CD4-positive, alpha-beta T cell treated with Interleukin-12 subunit alpha and Interleukin-12 subunit beta, for 1 hour (primary cell): ENCODE measurements at places on chromosomes 3 and 15.

DNA sequence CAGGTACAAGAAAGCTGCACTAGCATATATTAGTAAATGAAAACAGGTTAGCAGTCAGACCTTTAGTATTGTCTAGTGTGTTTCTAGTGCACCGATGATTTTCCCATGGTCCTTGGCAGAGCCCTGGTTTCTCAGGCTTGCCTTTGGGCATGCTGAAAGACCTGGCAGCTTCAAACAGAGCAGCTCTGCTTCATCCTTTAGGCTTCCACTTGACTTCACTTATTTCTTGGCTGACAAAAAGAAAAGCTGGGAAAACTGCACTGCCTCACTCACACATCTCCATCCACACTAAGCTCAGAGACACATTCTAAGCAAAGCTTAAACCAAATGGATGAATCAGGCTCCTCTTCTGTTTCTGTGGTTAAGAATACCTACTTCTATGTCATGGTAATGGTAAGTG is 374.8 kb upstream of the PDZRN3 start:
- DNase-seq, result no peak

DNA sequence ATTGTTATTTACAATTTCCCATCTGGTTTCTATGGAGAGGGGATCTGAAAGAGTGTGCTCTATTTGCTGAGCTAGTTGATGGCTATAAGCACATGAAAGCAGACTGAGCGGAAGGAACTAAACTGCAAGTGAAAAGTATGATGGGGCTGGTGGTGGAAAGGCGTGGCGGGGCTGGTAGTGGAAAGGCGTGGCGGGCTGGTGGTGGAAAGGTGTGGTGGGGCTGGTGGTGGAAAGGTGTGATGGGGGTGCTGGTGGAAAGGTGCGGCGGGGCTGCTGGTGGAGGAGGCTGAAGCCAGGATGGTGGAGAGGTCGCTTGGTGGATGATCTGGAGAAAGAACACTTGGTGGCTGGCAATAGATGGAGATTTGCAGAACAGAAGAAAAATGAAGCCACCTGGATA is 136.7 kb downstream of the FMN1 start:
- DNase-seq, result no peak

GRCh38 chr15:101813803-101814534 is 2.0 kb downstream of the OR4F15 start:
- DNase-seq, result no peak

DNA sequence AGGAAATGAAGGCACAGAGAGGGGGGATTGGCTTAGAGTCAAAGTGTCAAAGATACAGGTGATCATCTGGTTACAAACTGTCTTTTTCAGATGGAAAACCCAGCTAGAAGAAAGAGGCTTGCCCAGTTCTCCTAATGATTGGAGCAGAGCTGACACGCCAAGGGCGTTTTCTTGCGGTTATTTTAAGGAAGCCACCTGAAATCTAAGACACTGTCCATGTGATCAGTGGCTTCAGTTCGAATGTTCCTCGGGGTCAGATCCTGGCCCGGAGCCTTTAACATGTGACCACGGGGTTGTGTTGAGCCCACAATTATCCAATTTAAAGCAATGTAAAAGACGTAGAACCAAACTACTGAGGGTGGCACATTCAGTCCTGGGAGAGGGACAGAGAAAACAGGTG is 19.5 kb downstream of the FAM43A start:
- no peak for DNase-seq

DNA sequence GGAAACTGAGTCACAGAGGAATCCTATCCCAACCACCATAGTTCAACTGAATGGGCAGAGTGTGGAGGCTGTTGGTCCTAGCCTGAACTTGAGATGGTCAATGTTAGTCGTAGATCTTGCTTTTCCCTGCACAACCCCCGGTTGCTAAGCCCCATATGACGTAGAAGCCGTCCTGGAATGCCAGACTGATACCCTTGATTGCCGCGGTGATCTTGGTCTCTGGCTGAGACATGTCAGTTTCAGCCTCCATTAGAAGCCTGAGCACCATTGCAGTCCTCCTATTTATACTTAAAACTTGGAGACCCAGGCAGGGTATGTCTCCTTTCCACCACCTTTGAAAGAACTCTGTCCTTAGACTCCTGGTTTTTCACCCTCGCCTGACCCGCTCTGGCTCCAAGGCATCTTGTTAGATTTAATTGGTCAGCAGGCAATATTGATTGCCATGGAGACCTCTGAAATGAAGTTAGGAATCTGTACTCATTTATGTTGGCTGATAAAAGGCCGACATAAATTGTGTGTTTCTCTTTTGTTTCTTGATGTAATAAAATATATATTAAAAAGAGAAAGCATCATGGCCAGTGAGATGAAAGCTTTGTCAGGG is 53.4 kb downstream of the RPLP1 start:
- no peak for DNase-seq

DNA sequence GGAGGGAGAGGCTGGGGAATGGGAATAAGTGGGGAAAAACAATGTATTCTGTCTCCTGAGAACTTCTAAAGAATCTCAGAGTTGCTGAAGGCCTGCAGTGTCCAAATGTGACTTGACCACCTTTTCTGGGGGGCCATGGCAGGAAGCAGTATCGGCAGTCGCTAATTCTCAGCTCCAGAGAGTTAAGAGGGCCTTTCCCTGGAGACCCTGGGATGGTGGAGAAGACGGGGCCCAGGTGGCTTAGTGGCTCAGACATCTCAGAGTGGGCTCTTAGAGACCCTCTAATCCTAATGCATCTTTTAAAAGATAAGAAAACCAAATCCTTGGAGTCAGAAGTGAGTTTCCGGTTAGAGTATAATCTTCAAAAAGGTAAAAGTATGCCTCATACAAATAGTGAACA is 15.1 kb downstream of the RTP4 start:
- no peak for DNase-seq

DNA sequence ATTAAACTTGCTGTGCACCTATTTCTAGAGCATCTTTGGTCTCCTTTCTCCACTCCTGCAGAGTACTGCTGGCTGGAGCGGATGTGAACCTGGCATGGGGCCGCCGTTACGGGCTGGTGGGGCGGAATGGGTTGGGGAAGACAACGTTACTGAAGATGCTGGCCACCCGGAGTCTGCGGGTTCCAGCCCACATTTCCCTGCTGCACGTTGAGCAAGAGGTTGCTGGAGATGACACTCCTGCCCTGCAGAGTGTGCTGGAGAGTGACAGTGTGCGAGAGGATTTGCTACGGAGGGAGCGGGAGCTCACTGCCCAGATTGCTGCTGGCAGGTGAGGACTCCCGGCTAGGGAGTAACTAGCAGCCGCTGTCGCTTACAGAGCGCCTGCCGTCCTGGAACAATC is 2.1 kb downstream of the ABCF3 start:
- no peak for DNase-seq

- peak; percentile 15 for DNase-seq
These were observed 249.3 kb upstream of the FEZF2 start for GRCh38 chr3:62622553-62623174.

GRCh38 chr3:172750069-172750367 is 508 bp upstream of the ECT2 start:
- no peak for DNase-seq

- peak; percentile 26 for DNase-seq
These were observed 728 bp downstream of the TRANK1 start for GRCh38 chr3:36944012-36944640.

- no peak for DNase-seq
These were observed 4.2 kb downstream of the PARP9 start for GRCh38 chr3:122559906-122560305.

DNA sequence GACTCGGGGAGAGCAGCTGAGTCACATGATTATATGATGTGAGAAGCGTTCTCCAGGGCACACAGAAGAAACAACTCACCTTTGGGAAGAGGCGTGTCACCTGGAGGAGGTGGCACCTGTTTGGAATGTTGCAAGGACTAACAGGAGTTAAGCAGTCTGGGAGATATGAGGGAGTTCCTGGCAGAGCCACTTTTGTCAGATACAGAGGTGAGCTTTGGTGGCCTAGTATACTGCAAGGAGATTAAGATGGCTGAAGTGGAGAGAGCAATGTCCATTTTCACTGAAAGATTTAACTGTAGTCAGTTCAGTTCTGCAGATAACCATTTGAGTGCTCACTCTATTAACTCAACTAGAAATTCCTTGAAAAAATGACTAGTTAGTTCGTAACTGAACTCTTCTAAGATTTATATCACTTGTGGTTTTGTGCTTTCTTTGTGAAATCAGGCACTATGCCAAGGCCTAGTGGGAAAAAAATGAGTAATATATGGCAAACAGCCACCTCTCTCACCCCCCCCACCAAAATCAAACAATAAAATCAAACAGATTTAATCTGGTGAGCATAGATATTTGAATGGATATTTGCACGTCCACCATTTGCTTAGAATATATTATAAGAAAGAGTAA is 61.3 kb downstream of the CRYBG3 start:
- peak; percentile 16 for DNase-seq

DNA sequence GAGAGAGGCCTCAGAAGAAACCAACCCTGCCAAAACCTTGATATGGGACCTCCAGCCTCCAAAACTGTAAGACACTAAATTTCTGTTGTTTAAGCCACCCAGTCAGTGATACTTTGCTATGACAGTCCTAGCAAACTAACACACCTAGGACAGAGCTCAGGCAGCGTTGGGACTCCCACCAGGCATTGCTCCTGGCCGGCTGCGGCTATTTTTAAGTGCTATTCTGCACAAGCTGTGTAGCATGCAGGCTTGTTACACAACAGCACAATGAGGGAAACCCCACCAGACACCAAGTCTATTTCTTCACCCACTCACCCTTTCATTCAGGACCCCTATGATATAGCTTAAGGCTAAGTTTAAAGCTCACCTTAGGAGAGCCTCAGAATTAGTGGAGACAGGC is 47.0 kb upstream of the GNB5 start:
- no peak for DNase-seq

- no peak for DNase-seq
These were observed 10.4 kb downstream of the FAM174B start for GRCh38 chr15:92645051-92645631.

GRCh38 chr15:39310633-39311032 is 270.2 kb upstream of the THBS1 start:
- DNase-seq, result no peak

- DNase-seq, result no peak
These were observed 78.3 kb upstream of the TBC1D5 start for GRCh38 chr3:17820704-17821103.

DNA sequence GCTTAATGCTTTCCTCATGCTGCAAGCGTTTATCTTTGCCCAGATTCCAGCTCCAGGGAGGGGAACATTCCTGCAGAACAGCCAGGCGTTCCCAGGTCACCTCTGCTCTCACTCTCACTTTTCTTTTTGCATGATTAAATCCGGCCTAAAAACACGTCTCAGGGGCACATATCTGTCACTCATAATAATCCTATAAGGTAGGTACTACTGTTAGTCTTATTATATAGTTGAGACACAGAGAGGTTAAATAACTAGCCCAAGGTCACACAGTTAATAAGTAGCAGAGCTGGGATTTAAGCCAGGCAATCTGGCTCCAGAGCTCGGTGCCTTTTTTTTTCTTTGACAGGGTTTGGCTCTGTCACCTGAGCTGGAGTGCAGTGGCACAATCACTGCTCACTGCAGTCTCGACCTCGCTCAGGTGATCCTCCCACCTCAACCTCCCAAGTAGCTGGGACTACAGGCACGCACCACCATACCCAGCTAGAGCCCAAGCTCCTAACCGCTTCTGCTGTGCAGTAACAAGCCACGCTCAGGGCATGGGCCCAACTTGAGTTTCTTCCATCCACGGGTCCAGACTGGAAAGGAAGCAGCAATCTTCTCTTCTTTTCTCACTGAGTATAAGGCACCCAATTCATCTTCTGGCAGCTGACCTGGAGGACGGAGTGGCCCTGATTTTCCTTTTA is 96.5 kb downstream of the LIPC start:
- DNase-seq, result no peak

- no peak for DNase-seq
These were observed 71.9 kb upstream of the CHL1 start for GRCh38 chr3:124557-125179.

DNA sequence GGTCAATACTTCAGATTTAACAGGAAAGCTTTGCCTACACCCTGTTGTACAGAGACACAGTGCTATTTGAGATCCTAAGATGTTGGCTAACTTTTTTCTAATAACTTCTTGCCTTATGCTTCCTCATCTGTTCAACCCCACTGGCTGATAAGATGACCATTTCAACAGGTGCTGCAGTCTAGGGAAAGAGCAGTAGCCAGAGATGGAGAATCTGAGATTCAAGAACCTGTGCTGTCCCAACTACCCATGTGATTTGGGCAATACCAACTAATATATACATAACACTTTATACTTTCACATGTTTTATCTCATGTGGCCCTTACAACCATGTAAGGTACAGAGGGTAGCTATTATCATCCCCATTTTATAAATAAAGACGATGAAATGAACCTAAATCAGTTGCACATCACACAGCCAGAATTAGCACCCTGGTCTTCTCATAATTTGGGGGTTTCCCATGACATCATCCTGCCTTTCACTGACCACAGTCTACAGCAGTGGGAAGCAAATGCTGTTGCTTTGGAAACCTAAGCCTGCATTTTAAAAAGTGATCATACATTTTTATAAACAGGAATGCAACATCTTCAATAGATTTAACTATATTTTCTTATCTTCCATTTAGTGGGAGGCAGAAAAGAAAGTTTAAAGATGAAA is 9.7 kb downstream of the TTC23 start:
- DNase-seq, result peak; percentile 16

DNA sequence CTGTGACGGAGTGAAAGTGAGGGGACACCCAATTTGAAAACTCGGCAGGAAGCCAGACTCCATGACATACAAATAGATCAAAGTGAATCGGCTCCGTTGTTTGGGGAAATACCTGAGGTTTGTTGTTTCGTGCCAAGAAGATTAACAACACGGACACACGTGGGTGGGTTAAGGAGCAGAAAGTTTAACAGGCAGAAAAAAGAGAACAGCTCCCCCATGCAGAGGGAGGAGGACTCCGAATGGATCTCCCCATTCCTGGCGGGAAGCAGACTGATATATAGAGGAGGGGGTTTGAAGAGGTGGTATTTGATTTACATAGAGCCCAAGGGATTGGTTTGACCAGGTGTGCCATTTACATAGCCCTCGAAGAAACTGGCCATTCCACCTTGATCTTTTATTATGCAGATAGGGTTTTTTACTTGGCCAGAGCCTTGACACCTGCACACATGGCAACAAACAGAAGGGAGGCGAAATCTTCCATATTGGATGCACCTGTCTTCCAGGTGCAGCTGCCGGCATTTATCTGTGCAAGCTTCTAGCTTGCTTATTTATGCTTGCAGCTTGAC is 4.8 kb upstream of the SACM1L start:
- DNase-seq, result no peak

DNA sequence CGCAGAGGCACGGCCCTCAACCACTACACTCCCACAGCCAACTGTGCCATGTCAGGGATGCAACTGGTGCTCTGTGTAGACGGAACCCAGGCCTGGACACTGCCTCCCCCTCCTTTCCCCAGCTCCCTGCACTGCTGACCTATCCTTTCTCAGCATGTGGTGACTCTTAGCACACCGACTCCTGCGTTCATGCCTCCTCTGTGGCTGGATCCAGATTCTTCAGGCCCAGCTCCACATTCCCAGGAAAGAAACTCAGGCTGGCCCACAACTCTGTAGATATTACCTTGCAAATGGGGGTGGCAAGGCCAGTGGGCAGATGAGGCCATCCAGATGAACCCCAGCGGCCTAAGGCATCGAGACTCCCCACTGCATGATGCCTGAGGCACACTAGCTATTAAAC is 272.7 kb downstream of the OCA2 start:
- DNase-seq, result no peak

- no peak for DNase-seq
These were observed 19.4 kb downstream of the RIOX2 start for GRCh38 chr3:97952872-97953271.
